Neural crest cell (in vitro differentiated cells): ENCODE measurements at places on chromosomes 5 and 9. TPM values are rescaled to one million over a fixed set of nuclear protein-coding genes. Genes with fewer than 3 reads are reported as not detected.

- no peak for DNase-seq
These were observed 30.3 kb downstream of the SLC25A48 start for GRCh38 chr5:135864503-135865435.

DNA sequence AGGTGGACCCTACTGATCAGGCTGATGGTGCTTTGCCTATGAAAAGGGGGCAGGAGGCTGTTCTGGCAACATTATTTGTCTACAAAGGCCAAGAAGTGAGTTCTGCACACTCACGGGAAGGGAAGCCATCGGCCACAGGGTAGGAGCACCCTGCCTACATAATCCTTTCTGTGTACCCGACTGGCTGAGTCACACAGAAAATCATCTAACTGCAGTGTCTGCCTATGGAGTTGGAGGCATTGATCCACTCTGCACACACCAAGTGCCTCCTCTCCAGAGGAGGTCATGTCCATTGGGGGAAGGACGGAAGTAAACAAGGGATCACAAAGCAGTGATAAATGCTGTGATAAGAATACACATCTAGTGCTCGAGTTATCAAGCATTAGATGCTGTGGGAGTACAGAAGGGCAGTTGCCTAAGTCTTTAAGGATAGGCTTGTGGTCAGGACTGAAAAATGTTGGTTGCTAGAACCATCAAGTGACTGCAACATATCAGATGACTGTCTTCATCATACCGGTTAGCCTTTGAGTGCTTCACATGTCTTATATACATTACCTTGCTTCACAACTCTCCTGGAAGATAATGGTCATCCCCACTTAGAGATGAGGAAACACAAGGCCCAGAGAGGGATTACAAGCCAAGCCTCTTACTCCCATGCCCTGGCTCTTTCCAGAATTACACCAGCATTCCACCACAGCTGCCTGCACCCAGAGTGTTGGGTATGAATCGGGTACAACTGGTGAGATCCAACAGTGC is 1.3 kb upstream of the SLC2A8 start:
- no peak for DNase-seq

Gene DBH
- 0.59 and 0.75 TPM in 2 replicates for total RNA-seq

DNA sequence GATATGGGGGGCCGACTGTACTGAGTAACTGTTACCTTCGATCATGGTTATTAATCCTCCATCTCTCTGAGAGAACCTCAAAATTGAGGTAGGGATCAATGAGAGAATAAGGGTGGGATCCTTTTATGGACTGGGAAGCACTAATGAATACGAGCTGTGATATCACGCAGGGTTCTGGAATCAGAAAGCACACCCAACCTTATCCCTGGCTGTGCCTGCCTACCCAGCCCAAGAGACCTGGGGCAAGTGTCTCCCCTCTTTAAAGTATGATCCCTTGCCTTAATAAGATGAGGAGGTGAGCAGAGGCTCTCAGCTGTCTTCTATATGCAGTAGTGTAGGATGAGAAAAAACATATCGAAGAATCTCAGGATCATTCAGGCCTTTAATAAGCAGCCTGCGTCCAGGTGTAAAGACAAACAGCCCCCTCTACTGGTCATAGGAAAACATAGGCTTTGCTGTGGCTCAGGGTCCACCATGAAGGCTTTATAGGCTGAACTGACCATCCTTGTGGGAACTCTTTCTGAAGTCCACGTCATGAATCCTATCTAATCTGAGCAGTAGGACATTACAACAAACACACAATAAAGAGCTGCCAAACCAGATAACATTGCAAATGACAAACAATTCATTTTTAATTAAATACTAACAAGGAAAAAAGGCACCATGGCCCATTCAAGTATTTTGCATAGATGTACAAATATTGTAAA is 16.8 kb downstream of the NIPAL4 start:
- peak; percentile 31 for DNase-seq

GRCh38 chr5:109325456-109325855 is 84.3 kb downstream of the PJA2 start:
- no peak for DNase-seq

Gene GABRA6
- not detected in 2 replicates for total RNA-seq

DNA sequence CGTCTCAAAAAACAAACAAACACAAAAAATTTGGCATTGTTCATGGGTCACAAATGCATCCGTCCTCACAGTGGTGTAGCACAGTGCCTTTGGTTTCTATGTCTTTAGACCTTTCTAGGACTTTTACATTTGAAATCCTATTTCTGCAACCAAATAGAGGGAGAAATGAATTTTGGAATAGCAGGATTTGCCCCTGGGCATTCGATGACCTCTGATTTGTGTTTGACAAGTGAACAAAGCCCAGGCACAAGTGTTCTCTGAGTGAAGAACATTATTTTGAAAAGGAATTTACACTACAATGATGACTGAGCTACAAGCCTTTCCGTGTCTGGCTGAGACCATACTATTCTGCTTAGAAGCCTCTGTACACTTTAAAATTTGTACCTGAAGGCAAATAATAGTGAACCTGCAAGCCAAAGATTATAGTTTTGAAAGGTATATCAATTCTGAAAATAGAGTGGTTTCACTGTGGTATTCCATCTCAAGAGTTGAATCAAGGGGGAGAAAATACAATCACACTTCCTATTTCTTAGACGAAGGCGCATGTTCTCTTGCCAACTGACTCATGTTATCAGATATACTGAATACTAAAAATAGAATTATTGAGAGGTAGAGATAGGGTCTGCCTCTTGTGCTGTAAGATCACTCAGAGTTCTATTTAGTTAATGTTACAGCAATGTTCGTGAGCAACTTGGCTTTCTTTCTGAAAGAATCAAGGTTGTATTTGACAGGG is 297.6 kb downstream of the KDM4C start:
- DNase-seq: no peak

Gene TRIP13
- total RNA-seq: 27.6 and 32.6 TPM in 2 replicates

DNA sequence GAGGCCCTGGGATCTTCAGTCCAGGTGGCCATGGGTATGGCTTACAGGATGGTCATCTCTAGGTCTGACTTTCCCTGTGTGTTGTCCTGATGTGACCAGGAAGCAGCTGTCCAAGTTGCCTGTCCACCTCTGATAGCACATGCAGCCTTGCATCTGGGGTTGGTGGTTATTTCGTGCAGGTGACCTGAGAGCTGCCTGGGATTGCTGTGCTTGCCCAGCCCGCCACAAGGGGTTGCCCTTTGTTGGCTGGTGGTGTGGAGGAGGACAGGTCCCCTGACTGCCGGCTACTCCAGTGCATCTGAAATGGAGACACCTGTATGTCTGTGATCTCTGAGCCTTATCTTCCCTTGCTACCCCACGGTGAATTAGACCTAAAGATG is 212.6 kb downstream of the ARHGAP26 start:
- no peak for DNase-seq

Gene NPR3
- 6.8 and 8.5 TPM in 2 replicates for total RNA-seq

GRCh38 chr9:18189871-18190670 is 283.9 kb upstream of the ADAMTSL1 start:
- no peak for DNase-seq

- DNase-seq: no peak
These were observed 109.9 kb upstream of the RGMB start for GRCh38 chr5:98663521-98663920.

Gene IL7R
- total RNA-seq: 0.11 TPM in 1 of 2 replicates, not detected in the other
